Colonic mucosa (tissue), 4 donors: ENCODE measurements at places on chromosomes 2 and 18.

DNA sequence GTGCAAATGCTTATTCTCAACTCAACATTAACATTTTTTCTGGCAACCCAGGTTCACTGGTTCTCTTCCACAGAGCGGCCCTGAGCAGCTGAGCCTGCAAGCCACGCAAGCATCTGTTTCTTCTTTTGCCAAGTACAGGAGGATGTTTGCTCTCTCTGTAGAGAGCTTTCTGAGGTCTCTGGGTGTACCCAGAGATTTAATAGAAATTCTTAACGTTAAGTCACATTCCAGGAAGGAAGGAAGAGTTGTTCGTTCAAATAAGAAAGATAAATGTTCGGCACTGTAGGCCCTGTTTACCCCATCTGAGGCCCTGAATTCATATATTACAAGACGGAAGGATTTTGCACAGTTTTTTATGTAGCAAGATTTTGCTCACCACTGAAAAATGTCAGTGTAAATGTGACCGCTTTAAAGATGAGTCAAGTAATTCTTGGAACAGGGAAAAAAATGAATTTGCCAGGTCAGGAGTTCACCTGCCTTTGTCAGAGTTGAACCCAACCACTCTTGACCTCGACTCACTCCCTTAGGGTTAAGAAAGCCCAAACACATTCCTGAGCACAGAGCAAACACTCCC, 30.1 kb downstream of the KCTD18 start:
- DNase-seq, result no peak

GRCh38 chr2:58497168-58497567, 256.0 kb upstream of the FANCL start:
- no peak for DNase-seq

DNA sequence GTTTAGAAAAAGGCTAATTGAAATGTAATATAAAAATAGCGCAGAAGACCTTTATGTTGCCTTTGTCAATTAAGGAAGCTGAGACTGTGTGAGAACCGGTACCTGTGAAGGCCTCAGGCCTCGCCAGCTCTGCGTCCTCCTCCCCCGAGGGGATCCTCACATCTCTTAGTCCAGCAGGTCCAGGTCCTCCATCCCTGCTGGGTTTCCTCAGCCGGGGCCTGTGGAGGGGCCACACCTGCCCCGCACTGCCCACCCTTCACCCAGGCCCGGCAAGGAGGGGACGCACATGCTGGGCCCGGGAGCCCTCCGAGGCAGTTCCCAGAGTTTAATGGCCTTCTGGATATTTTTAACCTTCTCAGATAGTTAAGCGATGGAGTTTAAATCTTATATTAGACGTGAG, 3.5 kb downstream of the KCNG2 start:
- DNase-seq, result no peak

- DNase-seq, result no peak
Observed at GRCh38 chr2:36387258-36387916, 31.8 kb downstream of the CRIM1 start.

- no peak for DNase-seq
Observed at GRCh38 chr18:13984080-13984479, 68.7 kb upstream of the MC2R start.

- no peak for DNase-seq
Observed at GRCh38 chr18:6255886-6256285, 158.8 kb downstream of the L3MBTL4 start.

GRCh38 chr18:23170137-23170536, 34.9 kb downstream of the CABLES1 start:
- no peak for DNase-seq

DNA sequence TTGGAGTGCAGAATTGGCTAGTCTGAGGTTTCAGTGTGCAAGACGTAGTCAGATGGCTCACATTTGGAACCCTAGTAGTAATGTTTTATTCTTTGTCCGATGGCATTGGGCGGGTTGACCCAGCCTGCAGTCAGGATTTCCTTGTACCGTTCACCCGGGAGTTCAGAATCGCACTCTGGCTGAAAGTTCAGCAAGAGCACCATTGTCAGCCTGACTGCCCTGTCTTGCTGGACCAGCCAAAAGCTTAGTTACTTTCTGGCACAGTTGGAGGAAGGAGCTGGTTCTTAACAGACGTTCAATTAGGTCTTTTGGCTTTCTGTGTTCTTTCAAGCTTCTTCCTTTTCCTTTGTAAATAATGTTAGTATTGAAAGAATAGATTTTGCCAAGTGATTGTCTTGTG, 18.6 kb downstream of the RMC1 start:
- no peak for DNase-seq

DNA sequence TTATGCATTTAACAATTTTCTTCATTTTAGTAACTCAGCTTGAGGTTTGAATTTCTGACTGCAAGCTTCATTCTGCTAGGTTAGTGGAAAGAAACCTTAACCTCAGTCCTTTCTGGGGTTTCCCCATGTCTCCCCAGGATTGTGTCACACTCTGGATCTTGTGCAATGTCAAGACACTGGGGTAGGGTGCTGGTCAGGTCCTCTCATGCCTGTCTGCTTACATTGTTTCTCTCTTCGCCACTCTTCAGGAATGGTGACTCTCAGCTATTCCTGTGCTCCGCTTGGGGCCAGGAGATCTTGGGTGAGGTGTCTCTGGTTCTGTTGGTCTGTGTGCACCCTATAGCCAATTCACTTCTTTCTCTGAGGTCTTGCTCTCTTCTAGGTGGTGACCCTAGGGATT, 23.9 kb downstream of the CTLA4 start:
- no peak for DNase-seq

- no peak for DNase-seq
Observed at GRCh38 chr2:227497158-227497557, 25.2 kb downstream of the AGFG1 start.
